ENCODE measurements at places on chromosomes 11 and 22.

DNA sequence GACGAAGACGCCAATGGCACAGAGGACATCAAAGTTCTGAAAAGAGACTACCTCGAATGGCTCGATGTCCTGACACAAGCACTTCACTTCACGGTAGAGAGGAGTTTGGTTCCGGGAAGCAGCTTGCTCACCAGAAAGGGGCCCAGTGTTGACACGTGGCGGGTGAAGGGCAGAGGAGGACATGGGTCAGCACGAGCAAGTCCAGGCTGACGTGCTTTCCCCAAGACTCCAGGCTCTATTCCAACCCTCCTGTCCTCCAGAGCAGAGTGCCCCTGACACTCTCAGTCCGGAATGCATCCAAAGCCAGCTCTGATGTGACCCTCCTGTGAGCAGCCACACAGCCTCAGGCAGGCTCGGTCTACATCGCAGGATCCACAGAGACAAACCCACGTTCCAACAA, 77.5 kb upstream of the BID start:
- DNase-seq: no peak

DNA sequence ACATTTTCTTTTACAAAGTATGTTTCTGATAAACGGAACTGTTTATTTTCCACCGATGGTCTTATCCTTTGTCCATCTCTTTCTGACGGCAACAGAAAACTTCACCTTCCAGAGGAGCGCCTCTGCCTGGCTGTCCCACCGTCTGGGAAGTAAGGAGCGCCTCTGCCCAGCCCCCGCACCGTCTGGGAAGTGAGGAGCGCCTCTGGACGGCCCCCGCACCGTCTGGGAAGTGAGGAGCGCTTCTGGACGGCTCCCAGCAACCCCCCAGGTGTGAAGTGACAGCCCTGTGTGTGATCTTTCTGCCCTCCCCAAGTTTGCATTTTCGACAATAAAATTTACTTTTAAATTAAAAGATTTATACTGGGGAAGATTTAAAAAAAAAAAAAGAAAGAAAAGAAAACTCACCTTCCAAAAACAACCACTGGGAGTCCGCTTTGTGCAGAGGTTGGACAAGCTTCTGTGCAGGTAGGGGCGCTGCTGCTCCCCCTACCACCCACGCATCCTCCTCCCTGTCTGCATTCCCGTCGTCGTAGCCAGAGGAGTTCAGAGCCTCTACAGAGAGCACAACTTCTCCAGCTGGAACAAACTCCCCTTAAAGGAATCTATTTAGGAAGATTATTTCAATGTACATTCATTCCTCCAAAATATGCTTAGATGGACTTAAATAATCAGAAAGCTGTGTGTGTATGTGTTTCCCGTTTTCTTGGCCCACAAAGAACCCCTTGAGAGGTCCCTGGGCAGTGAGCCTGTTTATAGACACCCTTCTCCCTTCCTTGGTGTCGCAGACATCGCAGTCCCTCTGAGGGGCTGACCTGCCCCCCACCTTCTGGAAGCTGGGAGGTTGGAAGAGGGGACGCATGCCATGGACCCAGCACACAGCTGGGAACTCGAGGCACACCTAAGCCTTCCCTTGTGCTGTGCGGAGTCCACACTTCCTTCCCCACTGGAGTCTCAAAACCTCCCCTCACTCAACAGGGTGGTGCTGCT, 849 bp upstream of the APOBEC3B start:
- no peak for DNase-seq

GRCh38 chr11:3849297-3849874, 6.1 kb upstream of the STIM1 start:
- peak; percentile 16 for DNase-seq

- DNase-seq: no peak
These were observed at the start of gene TRIM49D1 for GRCh38 chr11:89922195-89922660. Gene TRIM49D1, minus strand, starts transcription at chr11:89922245. Its CDS starts 4,535 bp downstream, at chr11:89917710.

DNA sequence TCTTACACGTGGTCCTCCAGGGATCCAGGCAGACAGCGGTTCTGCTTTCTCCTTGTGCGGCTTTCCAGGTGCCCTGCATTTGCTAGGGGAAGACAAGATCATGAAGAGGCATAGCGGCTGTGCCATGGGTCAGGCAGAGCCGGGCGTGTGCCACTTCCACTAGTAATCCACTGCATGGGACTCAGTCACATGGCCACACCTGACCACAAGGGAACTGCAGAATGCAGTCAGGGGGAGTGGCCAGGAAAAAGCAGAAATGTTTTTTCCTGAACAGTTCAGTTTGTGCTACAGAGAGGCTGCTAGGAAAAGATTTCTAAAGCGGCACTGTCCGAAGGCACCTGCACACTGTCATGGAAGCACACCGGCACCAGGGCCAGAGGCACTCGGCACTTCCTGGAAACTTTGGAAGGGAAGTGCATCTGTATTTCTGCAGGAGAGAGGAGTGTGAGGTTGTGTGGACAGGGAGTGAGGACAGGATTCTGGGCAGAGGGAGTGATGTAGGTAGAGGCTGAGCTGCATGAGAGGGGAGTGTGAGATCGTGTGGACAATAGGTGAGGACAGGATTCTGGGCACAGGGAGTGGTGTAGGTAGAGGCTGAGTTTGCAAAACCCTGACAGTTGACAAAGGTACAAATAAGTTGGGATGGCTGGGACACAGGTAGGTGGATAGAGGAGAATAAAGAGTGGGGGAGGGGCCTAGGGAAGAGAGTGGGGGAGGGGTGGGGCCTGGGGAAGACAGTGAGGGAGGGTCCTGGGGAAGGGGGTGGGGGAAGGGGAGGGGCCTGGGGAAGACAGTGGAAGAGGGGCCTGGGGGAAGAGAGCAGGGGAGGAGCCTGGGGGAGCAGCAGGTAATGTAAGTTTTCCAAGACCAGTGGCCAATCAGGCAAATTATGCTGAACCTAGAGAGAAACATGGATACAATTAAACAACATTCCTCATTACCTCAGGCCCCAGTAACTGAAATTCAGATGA, 1436.3 kb downstream of the TBC1D22A start:
- no peak for DNase-seq

Measured in stimulated activated CD8-positive, alpha-beta memory T cell treated with anti-CD3 and anti-CD28 coated beads, Interleukin-15, amount 100 ng/mL, for 4 hours (primary cell).